ENCODE measurements at places on chromosomes 6 and 20.

DNA sequence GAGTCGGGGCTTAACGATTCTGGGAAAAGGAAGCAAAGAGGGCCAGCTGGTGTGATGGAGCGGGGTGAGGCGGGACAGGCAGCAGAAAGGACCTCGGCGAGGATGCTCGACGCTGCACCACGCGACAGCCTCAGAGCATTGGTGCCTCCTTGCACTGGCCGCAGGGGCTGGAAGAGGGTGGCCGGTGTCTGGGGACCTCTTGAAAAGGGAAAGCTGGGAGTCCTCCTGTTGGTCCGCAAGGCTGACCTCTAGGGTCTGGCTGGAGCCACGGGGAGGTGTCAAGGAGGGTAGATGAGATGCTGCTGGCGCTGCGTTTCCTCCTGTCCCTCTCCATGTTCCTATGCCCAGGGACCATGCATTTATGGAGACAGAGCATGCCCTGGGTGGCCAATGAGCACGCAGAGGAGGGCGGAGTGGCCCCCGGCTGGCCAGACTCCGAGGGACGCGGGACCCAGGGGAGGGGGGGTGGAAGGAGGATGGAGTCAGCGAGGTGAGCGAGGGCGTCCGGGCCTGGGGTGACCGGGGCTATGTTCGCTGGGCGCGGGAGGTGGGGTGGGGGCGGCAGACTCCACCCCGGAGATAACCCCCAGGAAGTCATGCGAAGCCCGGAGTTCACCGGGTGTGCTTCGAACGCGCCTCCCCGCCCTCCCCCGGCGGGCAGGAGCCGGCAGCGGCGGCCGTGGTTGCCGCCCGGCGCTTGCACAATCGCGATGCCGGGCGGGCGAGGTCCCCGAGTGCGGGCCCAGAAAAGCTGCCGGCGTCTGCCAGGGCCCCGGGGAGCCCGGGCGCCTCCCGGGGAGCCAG is at the start of gene CYP24A1:
Gene CYP24A1, minus strand, starts transcription at position 334 of the 804 bp plus-strand sequence. CDS start 407 bp downstream, outside the sequence.
- no peak for DNase-seq

GRCh38 chr6:69044534-69044933 is 409.5 kb downstream of the ADGRB3 start:
- no peak for DNase-seq

- no peak for DNase-seq
Observed at GRCh38 chr6:87436435-87436834, 28.7 kb downstream of the CFAP206 start.

DNA sequence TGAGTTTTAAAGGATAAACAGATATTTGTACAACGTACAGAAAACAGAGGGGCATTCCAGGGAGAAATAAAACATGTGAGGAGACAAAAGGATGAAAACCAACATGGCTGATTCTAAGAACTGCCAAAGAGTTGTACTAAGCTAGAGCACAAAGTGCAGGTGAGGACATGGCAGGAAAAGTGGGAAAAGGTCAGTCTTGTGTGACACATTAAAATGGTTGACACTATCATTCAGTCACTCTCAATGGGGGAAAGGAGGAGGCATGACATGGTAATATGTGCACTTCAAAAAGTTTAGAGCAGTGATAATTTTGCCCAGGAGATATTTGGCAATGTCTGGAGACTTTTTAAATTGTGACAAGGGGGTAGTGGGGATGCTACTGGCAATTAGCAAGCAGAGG is 21.8 kb downstream of the PHIP start:
- no peak for DNase-seq

- DNase-seq, result no peak
Observed at GRCh38 chr6:67881706-67882065, 753.4 kb upstream of the ADGRB3 start.

GRCh38 chr6:37131104-37131959 is 38.6 kb upstream of the PIM1 start:
- DNase-seq, result peak; percentile 69

- DNase-seq, result no peak
Observed at GRCh38 chr20:48098099-48098498, 312.8 kb upstream of the SULF2 start.

GRCh38 chr6:55874316-55874715 is 1.1 kb downstream of the BMP5 start:
- DNase-seq, result no peak

DNA sequence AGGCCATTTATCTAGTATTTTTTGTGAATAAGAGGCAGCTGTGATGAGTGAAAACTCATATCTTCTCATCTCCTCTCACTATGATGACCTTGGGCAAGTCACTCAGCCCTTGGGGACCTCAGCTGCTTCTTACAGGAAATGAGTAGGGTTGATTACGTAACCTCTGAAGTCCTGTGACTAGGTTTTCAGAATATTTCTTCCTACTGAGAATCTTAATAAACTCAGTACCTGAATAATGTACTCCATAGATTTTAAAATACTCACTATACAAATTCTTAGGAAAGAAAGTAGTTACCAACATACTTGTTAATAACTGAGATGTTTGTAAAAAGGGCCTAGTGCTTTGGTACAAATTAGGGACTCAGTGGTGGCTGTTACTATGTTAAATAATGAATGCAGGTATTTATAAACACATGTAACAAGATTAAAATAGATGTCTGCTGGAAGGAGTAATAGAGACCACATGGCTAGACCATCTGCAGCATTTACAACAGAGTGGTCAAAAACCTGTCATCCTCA is 60.9 kb downstream of the RPRD1B start:
- DNase-seq, result no peak

DNA sequence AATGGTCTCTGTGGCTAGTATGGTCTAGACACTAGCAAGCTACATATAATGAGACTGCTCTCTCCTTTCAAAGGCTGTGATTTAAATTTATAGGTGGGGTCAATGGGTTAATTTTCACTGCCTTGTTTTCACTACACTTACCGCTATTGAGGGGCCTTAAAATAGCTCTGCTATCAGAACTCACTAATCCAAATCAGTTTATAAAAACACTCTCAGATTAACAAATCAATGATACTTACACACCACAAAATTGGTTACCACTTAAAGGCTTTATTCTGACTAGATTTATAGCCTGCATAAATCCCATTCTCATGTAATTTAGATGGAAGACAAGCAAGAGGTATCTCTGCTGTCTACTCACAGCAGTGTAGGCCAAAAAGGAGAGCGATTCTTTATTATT is 313.0 kb upstream of the AGPAT4 start:
- DNase-seq, result no peak

DNA sequence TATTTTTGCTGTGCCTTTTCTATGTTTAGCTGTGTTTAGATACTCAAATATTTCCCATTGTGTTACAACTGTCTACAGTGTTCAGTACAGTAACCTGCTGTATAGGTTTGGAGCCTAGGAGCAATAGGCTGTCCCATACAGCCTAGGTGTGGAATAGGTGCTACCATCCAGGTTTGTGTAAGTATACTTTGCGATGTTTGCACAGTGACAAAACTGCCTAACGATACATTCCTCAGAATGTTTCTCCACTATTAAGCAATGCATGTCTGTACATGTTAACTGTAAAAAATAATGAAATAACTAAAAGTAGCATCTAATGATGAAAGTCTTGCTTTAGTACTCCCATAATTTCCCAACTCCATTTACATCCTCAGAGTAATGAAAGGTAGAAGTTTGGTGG is 46.0 kb downstream of the SERAC1 start:
- DNase-seq, result no peak

DNA sequence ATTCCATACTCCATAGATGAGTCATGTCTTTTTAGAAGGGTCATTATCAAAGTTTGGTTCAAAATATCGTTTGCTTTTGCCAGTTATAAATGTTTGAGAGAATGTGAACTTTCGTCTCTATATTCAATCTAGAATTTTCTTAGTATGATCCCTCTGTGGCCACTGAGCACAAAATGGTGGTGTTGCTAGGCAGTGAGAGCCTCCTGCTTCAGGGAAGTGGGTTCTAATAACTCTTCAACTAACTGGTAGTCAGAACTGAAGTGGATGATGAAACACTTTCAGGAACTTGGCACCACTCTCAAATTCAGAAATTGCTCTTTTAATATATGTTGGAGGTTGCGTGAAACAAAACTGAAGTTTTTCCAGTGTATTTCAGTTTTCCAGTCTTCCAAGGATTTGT is 125.0 kb upstream of the DOK5 start:
- DNase-seq, result no peak

DNA sequence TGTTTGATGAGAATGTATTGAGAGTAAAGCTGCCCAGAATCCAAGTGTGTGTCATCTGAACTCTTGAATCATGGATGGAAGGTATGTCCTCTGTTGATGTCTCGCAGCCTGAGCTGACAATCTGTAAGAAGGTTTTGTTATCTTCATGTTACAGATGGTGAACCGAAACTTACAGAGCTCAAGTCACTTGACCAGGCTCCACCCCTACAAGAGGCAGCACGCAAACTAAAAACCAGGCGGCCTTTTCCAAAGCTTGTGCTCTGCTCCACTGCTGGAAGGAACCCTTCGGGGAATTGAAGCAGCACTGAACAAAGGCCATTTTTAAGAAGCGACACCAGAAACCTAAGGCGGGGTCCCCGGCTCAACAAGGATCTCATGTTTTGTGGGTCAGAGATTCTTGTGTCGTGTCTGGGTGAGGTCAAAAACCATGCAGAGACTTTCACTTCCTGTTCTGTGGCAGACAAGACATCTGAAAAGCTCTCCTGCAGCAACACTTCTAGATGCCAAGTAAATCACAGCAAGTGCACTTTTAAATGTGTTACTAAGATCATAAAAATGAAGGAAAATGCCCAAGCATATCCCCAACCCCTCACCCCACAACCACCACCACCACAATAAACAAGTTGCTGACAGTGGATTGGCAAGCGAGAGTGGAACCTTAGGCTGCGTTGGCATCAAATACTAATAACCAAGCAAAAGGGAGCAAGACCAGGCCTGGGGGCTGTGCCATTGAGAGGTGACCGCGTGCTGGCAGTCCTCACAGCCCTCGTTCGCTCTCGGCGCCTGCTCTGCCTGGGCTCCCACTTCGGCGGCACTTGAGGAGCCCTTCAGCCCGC is 27.3 kb downstream of the NQO2 start:
- no peak for DNase-seq

DNA sequence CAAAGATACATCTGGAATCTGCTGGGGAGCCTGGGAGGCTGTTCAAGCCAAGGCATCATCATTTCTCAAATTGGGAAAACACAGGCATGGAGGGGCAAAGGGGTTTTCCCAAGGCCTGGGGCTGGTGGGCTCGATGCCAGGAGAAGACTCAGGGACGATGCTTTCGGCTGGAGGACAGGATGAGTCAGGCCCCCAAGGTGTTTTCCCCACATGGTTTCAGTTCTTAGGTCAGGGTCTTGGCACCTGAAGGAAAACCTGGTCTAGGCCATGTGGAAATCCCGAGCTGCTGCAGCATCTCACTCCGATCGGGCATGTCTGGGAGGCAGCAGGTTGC is 348.1 kb downstream of the CDC5L start:
- DNase-seq, result no peak

- DNase-seq, result no peak
Observed at GRCh38 chr6:134698228-134698627, 251.7 kb downstream of the ALDH8A1 start.

GRCh38 chr6:35415065-35415891 is 36.9 kb upstream of the FANCE start:
- DNase-seq, result peak; percentile 88

DNA sequence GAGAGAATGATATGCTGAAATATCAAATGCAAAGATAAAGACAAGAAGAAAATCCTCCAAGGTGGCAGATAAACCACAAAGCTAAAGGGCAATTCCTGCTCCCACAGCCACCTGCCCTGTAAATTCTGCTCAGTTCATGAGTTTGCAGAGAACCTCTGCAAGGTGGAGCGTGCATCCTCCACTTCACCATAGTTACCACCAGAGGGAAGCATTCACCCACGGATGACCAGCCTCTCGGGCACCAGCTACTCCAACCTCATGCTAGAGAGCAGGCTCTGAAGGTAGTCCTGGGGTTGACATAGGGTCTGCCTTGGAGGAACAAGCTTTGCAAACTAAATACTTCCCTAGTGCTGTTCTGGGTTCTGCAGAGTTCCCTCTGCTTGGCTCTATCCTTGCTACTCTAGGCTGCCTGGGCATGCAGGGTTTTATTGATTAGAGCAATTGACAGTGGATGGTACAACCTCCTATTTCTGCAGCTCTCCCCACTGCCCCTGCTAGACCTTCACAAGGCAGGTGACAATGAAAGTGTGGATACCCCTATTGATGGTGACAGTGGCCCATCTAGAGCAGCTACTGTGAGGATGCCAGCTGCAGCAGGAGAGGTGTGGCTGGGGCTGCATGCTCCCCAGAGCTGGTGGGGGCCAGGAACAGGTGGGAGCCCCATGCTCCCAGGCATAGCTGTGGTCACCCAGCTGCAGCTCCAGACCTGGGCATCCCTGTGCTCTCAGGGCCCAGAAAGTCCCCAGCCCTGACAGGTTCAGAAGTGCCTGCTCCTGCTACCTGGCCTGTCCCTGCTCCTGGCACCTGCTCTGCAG is 51.1 kb downstream of the GGTLC1 start:
- peak; percentile 35 for DNase-seq

DNA sequence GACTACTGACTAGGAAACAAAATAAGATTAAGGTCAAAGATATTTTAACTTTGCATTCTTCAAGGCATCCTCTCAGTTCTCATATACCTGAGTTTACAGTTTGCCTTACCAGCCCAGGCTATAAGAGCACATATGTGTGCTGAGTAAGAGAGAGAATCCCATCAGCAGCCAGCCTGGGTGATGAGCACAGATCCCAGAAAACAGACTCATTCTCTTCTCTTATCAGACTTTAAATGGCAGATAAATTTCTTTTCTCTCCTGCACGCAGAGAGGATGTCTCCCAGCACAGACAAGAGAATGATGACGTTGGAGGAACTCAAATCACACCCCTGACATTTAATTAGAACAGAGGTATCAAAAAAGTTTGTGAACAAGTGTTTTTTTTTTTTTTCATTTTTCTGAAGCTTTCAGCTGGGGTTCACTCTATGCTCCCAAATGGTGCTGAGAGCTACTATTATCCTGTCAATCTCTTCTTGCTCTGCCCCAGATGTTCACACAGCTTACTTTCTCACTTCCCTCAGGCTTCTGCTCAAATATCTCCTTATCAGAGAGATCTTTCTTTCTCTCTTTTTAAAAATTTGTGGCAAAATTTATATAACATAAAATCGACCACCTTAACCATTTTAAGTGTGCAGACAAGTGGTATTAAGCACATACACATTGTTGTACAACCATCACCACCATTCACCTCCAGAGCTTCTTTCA is 22.4 kb upstream of the HACE1 start:
- no peak for DNase-seq

GRCh38 chr20:24131684-24132083 is 143.1 kb upstream of the GGTLC1 start:
- DNase-seq, result no peak

DNA sequence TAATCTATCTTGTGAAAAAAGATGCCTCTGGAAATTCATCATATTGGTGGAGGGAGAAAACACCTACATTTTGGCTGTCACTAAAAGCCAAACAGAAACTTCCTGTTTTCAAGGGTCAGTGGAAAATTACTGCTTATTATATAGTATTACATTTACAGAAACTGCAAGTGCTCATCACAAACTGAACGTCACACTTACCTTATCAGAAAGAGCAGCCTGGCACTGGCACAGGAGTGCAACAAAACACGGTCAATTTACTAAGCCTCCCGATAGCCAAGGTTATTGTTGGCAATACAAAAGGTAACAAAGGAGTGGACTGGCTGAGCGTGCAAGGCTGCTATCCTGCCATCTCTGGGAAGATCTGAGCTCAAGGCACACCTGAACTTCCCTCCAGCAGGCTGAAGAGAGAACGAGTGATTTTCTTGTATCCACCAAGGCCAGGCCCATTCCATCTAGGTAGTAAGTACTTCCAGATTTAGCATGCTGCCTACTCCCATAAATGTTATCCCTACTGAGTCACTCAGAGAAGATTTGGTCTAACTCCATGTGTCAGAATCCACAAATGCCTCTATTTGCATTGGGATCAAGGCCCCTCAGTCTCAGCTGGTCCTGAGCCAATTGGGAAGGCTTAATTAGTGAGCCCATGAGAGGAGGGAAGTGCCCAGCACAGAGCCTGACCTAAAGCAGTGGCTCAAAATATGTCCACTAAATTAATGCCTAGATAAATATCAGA is 399.8 kb downstream of the BTBD9 start:
- DNase-seq, result peak; percentile 43

Data from NCI-H1092 treated with DMSO at 0.1 percent for 48 hours (cell line).